HT-29 (cell line): ENCODE measurements at places on chromosomes 5 and 9. TPM values are rescaled to one million over a fixed set of nuclear protein-coding genes. Genes with fewer than 3 reads are reported as not detected.

GRCh38 chr9:137136881-137137607 is 1.9 kb upstream of the GRIN1 start:
- DNase-seq: no peak

DNA sequence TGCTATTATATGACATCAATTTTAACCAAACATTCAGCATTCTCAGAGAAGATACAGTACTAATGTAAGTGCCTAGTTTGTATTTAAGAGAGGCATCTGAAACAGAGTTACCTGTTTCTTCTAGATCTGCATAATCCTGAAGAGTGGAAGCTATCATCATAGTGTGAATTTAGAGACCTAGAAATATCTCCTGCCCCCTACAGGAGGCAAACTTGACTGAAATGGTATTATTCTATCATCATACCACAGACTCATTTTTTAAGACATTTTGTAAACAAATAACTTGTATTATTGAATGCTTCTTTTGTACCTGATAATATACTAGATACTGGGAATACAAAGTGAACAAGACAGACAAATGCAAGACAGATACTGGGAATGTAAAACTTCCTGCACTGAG is 216.8 kb upstream of the RPS23 start:
- DNase-seq: no peak

Gene PCDHGC3
- 1.8 and 2.1 TPM in 2 replicates for total RNA-seq

GRCh38 chr5:75640395-75640794 is 29.1 kb downstream of the ANKDD1B start:
- peak; percentile 21 for DNase-seq

Gene TAF11L10
- total RNA-seq: not detected in 2 replicates

- peak; percentile 61 for DNase-seq
Measured at GRCh38 chr9:71683598-71684235, 84.6 kb downstream of the CEMIP2 start.

DNA sequence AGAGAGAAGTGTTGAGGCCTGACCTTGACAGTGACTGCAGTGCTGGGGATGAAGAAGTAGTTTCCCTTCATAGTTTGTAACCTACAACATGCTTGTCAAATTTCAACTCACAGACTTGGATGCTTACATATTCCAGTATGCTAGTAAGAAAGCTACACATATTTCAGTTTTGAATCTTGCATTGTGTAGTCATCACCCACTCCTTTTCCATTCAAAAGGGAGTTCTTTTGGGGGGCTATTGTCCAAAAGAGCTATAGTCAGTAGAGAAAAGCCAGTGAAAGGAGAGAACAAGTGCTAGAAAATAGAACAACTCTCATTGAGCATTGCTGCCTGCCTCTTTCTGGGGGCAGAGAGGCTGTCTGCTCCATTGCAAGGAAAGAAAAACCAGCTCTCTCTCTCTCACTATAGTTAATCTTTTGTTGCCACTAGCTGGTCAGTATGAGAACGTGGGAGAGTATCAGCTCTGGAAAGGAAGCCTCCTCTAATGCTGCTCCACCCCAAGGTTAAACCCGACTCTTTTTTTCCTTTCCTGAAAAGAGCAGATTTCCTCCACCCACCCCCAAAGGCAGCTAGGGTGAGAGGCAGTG is 7.3 kb downstream of the ASTN2 start:
- no peak for DNase-seq

Gene MSH3
- total RNA-seq: 7.1 and 7.4 TPM in 2 replicates
